ENCODE measurements at places on chromosomes 4 and X.

GRCh38 chrX:139199933-139200332, 330.6 kb upstream of the F9 start:
- DNase-seq = no peak

GRCh38 chr4:185144601-185145240, 1.7 kb downstream of the SLC25A4 start:
- no peak for DNase-seq

DNA sequence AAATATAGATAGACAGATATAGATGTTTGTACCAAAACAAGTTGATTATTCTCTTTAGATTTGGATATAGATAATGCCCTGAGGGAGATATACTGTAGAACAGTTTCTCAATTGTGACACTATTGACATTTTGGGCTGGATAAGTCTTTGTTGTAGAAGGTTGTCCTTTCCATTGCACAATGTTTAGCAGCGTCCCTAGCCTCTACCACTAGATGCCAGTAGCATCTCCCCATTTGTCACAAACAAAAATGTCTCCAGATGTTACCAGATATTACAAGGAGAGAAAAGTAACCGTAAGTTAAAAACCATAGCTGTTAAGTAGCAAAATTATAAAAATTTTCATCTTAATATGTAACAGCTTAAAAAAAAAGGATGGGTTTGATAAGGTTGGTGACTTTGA, 2595.3 kb downstream of the ARAP2 start:
- DNase-seq = no peak

GRCh38 chrX:56766554-56767347, 37.7 kb downstream of the NBDY start:
- DNase-seq = no peak

- no peak for DNase-seq
Observed at GRCh38 chr4:58313444-58313843, 1203.3 kb upstream of the IGFBP7 start.

DNA sequence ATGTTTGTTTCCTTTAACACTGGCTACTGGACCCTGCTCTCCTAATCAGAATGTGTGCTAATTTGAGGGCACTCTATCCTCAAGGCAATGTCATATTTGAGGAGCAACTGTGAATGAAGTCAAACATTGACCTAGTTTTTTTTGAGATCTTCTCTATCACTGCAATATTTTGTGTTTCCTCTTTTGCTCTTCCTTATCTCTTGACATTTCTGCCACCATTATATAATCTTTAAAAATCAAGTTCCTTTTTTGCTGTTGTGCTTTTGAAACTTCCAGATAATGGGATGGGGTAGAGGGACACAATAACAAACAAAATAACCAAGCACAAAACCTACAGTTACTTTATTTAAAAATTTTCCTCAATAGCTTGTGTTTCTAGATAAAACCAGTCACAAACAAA, 7.4 kb upstream of the WDFY3 start:
- no peak for DNase-seq

DNA sequence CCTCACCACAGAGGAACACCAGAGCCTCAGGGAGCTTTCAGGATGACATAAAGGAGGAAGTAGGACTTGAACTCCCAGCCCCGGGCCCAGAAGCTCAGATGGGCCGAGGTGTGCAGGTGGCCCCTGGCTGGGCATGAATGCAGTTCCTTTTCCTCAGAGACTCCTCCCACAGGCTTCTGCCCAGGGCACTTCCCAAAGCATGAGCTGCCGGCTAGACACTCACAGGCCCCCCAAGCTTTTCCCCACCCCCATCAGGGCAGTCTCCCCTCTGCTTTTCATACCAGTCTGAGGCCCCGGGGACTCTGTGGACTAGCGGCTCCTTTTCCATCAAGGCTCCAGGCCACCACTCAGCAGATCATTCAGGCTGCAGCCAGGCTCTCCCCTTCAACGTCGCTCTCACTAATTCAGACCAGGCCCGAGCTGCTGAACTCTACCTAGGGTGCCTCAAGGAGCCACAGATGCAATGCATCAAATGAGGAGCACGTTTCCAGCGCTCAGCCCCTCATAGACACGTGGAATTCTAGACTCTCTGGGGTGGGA, 36.9 kb downstream of the HMX1 start:
- no peak for DNase-seq

DNA sequence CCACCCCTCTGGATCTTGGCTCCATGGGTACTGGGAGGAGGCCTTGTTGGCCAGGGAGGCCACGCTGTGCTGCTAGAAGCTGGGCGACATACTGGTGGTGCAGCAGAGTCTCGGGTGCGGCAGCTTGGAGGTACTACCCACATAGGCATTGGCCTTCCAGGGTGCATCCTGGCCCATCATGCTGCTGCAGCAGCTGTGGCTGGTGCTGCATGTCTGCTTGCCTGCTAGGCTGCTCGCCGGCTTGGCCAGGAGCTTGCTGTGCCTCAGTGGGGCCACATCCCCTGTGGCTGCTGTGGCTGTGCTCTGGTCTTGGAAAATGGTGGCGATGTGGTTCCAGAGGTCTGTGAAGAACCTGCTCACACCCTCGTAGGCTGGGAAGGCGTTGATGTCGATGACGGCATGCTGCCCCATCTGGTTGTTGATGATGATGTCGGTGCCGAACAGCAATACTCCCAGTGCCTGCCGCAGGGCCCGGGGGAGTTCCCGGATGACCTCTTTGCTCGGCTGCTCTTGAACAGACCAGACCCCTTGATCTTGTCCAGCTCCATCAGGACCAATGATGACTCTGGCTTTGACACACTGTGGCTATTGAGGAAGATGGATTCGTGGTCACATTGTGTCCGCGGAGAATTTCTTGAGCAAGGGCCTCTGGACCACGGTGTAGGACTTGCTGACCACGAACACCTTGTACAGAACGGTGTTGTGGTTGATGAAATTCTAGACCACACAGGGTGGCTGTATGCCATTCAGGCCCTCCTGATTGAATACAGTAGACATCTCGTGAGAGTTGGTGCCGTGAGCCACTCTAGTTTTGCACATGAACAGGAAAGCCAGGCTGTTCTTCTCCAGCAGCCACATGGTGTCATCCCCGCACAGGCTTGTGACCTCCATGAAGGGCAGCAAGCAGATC, 11.8 kb downstream of the RBM10 start:
- no peak for DNase-seq

GRCh38 chr4:81214881-81215868, at the start of gene PRKG2:
TSS of gene PRKG2 (minus strand) at chr4:81215222. CDS start at chr4:81205047, 10,175 bp downstream.
- DNase-seq = no peak

DNA sequence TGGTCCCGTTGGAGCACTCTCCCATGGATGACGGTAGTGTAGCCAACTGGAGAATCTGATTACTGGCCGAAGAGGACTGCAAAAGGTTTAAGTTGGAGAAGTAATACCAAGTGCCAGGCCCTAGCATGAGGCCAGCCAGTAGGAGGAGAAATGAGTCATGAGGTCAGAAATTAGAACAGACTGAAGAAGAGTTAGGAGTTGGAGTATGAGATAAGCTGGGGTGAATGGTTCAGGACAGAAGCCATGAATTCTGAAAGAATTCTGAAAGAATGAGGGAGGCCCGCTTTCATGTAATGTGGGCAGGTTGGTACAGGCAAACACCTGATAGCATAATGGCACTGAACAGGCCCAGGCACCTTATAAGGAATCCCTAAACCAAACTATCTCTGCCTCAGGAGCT, 18.4 kb upstream of the STK26 start:
- no peak for DNase-seq

GRCh38 chrX:118652717-118653116, 74.7 kb upstream of the IL13RA1 start:
- no peak for DNase-seq

DNA sequence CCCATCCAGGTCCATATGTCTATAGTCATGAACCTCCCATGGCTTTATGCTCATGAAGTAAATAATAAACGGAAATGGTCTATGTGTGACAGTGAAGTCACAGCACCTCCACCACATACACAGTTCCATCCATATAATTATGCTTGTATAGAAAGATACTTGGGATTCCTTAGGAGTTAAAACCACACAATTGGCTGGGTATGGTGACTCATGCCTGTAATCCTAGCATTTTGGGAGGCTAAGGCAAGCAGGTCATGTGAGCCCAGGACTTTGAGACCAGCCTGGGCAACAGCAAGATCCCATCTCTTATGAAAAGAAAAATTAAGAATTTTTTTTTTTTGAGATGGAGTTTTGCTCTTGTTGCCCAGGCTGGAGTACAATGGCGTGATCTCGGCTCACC, 55.6 kb upstream of the RBM47 start:
- no peak for DNase-seq

DNA sequence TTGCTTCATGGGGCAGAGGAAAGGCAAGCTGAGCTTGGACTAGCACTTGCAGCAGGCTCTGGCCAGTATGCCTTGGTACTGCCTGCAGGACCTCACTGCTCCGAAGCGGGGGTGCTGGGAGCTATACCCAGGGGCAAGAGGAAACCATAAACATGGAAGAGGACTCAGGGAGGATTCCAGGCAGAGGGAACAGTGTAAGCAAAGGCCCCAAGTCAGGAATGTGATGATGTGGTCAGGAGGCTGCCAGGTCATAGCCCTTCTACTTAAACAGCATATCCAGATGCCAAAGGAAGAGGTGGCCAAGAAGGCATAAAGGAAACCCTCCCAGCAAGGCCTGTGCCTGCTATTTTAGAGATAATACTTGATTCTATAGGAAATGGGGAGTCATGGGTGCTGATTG, 31.1 kb downstream of the RAB40AL start:
- DNase-seq = no peak

DNA sequence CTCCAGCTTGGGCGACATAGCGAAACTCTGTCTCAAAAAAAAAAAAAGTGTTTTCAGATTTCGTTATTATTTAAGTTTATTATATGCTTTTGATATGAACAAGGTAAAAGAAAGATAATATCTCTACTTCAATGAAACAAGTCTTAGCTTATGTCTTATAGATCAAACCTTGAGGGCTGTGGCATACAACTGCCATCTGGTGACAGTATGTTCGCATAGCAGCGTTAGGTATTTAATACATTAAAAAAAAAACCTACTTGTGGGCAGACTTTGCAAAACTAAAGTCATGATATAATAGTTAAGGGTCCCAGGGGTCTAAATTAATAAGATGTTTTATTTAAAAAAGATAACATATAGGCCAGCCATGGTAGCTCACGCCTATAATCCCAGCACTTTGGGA, 161.2 kb upstream of the AMOT start:
- DNase-seq = no peak

DNA sequence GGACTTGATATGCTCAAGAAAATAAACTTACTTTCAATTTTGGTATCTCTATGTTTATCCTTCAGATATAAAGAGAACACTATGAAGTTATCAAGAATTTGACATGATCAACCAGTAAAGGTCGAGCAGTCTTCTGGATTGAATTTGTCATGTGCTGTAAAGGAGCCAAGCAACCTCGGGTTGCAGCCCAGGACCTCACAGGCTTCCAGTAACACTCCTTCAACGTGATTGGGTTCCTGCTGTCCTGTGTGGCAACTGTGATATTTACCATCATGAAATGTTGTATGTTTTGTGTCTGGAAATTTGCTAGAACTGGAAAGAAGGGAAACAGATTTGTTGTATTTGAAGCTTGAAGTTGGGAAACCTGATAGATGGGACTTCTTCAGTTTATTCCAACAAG, 52.0 kb upstream of the UGT2B7 start:
- DNase-seq = no peak

Measured in stimulated activated CD4-positive, alpha-beta T cell treated with anti-CD3 and anti-CD28 coated beads, Interleukin-4, amount 100 ng/mL, for 48 hours (primary cell).